ENCODE measurements at places on chromosomes 3 and 15.

GRCh38 chr3:64806668-64807605 lies 119.1 kb upstream of the ADAMTS9 start:
- no peak for DNase-seq

GRCh38 chr3:16203031-16203430 lies 28.6 kb downstream of the GALNT15 start:
- no peak for DNase-seq

DNA sequence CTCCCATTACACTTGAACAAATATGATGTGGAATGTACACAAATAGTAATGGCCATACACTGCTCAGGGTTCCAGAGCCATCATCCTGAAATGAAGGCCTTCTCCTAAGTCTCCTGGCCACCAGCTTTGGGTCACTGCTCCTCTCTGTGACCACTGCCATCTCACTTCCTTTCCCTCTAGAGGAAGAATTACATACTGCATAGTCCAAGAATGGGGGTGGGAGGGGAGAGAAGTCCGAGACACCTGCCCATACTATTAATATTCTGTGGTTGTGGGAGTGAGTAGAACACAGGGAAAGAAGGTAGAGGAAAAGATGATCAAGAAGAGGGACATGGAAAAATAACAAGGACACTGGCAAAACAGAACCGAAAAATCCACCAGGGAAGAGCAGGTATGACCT lies 20.6 kb downstream of the ETV5 start:
- no peak for DNase-seq

- no peak for DNase-seq
Measured at GRCh38 chr15:77335298-77335697, 84.6 kb downstream of the PEAK1 start.

DNA sequence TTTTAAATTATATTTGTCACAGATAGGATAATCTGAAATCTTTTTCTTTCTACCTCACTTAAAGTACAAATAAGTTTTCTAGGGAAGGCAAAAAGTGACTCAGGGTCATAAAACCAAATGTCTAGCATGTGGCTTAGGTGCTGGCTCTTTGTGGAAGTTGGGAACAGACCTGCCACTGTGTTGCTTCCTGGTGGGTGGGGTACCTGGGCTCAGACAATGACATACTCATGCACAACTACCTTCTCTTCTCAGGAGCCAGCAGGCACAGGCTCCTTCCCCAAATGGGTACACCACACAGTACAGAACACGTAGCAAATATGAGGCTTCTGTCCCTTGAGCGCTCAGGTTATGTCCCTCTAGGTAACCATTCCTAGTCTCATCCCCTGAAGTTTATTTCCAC lies 40.1 kb upstream of the MUC13 start:
- DNase-seq, result peak; percentile 84

GRCh38 chr15:31241888-31242522 lies 84.6 kb upstream of the KLF13 start:
- no peak for DNase-seq

DNA sequence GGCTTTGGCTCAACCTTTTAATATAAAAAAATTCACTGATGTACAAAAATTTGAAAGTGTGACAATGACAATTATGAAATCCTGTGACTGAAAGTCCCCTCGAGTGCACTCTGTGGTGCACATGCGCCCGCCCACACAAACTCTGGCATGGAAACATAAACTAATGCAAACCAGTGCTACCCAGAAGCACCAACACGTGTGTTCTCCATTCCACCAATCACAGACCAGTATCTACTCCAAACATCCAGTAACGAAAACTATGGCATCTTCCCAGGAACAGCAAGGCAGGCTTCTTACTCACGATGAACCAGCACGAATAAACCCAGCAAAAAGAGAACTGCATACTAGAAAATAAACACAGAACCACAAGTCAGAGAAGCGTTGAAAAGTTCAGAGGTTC lies 11.7 kb upstream of the NMB start:
- no peak for DNase-seq

DNA sequence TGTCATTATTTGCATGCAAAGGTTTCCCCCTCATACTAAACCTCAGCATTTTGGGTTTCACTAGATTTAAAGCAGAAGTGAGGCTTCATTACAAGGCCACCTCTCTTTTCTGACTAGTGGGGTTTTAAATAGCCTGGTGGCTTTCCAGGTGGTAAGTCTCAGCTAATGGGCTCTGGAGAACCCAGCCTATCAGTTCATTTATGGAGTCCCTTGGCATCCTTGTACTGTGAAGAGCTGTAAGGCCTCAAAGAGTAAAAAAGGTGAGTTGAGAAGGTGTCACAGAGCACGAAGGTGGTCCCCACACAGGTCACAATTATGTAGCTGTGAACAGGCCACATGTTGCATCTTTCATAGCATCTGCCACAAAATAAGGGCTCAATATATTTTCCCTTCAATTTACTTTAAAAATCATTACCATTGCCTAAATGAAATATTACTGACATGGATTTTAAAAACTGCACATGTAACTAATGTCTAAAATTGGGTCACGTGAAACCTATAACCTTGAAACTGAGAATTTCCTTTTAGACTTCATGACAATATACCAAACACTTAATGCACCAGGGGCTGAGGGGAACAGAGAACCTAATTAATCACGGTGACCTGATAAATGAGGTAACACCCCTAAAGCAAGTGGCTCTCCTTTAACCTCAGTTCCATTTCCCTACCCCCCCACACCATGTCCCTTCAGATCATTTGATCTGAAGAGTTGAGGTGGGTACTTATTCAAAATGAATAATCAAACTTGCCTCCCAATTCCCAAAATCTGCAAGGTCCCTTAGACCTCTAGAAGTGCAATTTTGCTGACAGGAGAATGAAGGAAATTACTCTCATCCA lies 1.3 kb downstream of the NGLY1 start:
- no peak for DNase-seq

GRCh38 chr3:71076361-71077002 lies 507.0 kb downstream of the FOXP1 start:
- DNase-seq, result no peak

DNA sequence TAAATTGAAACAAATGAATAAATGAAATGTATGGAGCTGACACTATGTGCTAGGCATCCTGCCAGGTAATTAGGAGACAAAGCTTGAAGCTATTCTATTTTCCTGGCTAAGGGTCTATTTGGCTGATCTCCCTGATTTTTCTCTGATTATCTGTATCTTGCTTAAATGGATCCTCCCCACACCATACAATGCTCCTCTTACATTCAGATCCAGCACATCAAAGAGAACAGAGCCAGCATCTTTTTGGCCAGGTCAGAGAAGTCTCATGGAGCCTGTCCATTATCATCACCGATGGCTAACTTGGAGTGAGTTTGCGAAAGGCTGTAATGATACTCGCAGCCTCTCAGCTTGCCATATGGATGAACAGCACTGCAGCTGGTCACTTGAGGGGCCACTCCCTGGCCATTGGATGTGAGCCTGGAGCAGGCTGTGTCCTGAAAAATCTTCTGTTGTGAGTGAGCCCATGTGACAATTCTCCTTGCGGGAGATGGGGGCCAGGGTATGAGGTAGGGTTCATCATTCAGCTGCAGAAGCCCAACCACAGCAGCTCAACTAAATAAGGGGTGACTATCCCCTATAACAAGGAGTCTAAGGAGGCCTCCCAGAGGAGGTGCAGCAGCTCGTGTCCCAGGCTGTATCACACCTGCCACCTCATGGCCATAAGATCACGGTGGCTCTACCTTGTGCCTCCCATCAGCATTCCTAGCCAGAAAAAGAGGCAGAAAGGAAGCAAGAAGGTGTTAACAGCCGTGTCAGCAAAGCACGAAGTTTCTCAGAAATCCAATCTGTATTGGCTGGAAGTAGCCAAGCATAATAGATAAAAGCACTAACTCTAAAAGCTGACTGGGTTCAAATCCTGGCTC lies 69.3 kb upstream of the ST8SIA2 start:
- no peak for DNase-seq

GRCh38 chr3:57048052-57048671 lies 12.3 kb upstream of the SPATA12 start:
- DNase-seq, result peak; percentile 17

GRCh38 chr3:53104762-53105161 lies 25.5 kb downstream of the RFT1 start:
- no peak for DNase-seq

DNA sequence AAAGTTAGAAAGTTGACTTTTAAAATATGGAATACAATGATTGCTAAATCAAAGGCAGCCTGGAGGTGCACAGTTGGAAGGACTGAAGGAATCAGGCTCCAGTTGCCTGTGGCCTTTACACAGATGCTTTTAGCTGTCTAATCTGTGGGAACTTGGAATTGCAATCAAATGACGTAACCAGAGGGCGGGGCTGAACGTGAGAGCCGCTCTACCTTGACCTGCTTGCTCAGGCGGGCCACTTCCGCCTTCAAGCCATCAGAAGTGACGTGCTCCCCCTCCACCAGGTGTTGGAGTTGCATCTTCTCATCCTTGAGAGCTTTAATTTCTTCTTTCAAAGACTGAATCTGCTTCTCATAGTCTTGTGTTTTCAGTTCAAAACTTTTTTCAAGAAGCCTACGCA lies 37.7 kb upstream of the GNB5 start:
- DNase-seq, result peak; percentile 79

- DNase-seq, result no peak
Measured at GRCh38 chr3:144106970-144107369, 135.3 kb downstream of the DIPK2A start.

DNA sequence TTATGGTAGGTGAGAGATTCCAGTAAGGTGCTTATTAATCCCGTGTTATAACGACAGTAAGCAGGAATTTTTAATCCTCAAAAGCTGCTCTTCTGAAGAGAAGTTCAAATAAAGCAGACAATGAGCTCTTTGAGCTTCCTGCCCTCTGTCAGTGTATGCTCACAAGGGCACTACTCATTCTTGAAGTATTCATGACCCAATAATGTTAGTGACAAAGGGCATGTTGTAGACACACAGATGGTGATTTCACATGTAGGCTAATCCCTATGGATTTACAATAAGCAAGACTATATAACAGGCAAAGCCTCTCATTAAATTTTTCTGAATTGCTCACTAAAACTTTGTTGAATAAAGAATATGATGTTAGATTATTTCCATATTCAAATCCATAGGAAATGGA lies 578.6 kb downstream of the RSL24D1 start:
- no peak for DNase-seq

GRCh38 chr15:79009379-79009778 lies 64.5 kb upstream of the CTSH start:
- DNase-seq, result no peak

DNA sequence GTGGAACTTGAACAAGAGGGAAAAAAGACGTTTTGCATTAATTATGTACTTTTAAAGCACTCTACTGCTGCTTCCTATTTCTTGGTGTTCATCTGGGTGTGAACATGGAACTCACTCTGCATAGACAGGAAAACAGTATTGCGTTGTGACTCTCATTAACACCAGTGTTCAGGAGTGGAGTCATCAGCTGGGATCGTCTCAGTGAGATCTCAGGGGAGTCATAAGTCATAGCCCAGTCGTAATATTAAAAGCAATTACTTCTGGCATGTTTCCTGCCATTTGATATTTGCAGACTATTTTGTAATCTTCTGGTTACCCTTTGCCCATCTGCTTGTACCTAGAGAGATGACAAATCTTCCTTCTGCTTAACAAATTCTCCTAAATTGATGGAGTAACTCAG lies 462.0 kb upstream of the ATP11B start:
- no peak for DNase-seq

DNA sequence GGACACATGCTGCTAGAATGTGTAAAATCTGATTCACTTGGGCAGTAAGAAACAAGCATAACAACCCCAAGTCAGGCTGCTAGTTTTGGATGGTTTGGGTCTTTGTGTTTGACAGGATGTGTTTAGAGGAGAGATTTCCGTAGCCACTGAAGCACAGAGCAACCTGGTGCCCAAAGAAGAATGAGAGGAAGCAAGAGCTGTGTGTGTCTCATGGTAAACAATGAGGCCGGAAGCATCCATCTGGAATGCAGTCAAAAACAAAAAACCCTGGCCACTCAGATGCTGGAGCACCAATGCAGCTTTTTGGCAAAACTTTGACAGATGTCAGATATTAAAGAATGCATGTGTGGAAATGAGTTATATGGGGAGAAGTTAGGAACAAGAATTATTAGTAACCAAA lies 39.4 kb upstream of the SNRK start:
- DNase-seq, result no peak

DNA sequence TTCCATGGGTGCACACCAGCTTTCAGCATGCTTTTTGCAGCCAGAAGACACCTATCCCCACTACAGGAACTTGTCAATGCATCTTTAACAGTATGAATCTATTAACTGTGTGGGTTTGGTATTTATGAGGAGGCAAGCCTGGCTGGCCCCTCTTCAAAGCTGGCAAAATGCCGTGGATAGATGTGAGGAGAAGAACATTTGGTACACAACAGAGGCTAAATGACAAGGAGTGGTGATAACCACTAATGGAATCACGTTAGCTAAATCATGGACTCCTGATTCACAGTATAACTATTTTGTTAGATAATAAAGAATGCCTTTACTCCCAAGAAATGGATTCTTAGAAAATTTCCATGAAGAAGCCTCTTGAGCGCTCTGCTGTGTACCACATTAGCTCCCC lies 187.2 kb downstream of the CLSTN2 start:
- no peak for DNase-seq

DNA sequence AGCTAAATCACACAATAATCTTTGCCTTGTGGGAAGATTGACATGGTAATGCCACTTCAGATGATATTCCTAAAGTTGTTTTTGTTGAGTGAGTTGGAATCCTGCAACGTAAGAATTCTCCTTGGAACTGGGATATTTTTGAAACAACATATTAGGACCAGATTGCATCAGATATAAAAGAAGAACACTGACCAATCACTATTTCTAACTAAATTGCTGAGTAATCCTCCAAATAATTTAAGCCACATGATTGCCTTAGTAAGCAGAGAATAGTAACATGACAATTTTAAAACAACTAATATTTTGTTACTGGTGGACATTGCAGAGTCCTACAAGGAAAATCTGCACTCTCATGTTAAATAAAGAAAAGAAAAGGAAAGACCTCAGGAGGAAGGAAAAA lies 353.9 kb upstream of the LMCD1 start:
- no peak for DNase-seq

DNA sequence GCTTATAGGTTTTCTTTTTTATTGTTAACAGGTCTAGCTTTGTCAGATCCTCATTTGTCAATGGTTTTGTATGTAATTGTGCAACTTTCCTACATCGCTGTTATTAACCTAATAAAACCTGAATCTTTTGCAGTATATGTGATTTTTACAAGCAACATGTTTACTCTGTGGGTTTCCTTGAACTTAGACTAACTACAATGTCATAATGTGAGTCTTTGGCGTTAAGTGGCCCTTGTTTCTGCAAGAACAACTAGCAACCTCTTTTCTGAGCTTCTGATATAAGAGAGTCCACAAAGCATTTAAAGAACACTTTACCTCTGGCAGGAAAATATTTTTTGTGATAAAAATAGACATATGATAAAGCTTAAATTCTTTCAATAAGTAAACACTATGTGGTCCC lies 230.3 kb upstream of the CFAP20DC start:
- no peak for DNase-seq

DNA sequence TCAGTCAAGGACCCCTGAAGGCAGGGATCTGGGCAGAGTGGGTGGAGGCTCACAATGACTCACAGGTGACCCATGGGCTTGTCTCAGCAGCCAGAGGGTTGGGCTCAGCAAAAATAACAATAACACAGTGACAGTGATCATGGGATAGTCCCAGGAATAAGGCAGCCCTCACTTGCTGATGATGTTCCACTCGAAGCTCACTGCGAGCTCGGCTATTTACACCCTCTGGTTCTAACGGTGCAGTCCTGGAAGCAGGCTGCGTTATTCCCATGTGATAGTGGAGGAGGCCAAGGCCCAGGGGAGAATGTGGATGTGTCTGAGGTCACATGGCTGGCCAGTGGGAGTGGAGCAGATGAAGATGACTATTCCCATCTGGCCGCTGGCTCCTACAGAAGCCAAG lies 16.2 kb downstream of the CCDC33 start:
- DNase-seq, result no peak

- DNase-seq, result no peak
Measured at GRCh38 chr3:42165211-42165610, 74.1 kb downstream of the TRAK1 start.
